Caki2 (cell line): ENCODE measurements at places on chromosomes 16 and 17. TPM values are rescaled to one million over a fixed set of nuclear protein-coding genes. Genes with fewer than 3 reads are reported as not detected.

- DNase-seq, result no peak
Measured at GRCh38 chr16:54240271-54241129, 46.1 kb downstream of the IRX3 start.

DNA sequence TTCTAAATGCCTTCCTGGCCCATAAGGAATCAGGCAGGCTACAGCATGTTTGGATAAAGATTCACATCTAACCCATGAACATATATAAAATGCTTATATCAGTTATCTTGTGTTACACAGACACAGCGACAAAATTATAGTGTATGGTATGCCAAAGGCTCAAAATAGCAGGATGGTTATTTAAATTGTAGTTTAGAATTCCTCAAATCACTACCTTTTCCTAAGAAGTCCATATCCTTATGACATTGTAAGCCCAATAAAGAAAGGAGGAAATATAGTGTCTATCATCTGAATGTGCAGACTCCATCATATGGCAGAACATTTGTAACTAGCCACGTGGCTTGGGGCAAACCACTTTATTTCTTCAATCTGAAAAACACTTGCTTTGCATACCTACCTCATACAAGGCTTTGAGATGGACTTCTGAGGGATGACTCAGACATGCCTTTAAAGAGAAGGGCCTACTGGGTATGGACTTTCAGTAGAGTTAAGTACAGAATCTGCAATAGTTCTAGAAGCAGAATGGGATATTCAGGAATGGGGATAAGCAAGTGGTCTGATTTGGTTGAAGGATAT is 12.1 kb upstream of the DHX8 start:
- no peak for DNase-seq

- DNase-seq, result no peak
Measured at GRCh38 chr17:77465358-77466041, 324.7 kb downstream of the SEC14L1 start.

DNA sequence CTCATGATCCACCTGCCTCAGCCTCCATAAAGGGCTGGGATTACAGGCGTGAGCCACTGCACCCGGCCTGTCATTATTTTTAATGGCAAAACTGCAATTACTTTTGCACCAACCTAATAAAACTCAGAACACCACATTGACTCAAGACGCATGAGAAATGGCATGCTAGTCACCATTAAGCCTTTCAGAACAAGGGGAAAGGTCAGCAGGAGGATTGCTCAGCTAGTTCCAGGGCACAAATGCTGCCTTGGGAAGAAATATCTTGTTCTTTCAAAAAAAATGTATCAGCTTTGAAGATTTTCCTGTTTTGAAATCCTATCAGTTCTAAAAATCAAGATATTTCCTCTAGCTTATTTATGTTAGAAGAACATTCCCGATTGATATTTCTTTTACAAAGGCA is 32.4 kb upstream of the CDYL2 start:
- DNase-seq, result no peak

MSI2 gene
- total RNA-seq, result 37.1 and 67.1 TPM in 2 replicates

DNA sequence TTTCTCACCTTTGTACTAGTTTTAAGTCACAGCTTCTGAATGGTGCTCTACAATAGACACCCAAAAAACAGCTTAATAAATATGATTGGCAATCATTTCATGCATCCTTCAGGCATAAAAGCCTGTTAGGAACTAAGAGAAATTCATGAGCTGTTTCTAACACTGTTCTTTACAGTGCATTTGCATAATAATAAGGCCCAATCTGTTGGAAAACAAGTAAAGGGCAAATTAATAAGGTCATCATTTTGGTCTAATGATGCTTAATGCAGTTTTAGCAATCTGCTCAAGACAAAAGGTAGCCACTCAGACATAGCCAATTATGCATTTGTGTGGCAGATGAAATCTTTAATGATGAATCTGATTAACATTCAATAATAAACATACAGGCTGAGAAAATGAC is 55.5 kb upstream of the NACA2 start:
- DNase-seq, result no peak

PYDC1 gene
- not detected in 2 replicates for total RNA-seq

NFAT5 gene
- 6.1 and 19.9 TPM in 2 replicates for total RNA-seq

GRCh38 chr16:81694494-81695280 is 84.4 kb upstream of the PLCG2 start:
- no peak for DNase-seq

DNA sequence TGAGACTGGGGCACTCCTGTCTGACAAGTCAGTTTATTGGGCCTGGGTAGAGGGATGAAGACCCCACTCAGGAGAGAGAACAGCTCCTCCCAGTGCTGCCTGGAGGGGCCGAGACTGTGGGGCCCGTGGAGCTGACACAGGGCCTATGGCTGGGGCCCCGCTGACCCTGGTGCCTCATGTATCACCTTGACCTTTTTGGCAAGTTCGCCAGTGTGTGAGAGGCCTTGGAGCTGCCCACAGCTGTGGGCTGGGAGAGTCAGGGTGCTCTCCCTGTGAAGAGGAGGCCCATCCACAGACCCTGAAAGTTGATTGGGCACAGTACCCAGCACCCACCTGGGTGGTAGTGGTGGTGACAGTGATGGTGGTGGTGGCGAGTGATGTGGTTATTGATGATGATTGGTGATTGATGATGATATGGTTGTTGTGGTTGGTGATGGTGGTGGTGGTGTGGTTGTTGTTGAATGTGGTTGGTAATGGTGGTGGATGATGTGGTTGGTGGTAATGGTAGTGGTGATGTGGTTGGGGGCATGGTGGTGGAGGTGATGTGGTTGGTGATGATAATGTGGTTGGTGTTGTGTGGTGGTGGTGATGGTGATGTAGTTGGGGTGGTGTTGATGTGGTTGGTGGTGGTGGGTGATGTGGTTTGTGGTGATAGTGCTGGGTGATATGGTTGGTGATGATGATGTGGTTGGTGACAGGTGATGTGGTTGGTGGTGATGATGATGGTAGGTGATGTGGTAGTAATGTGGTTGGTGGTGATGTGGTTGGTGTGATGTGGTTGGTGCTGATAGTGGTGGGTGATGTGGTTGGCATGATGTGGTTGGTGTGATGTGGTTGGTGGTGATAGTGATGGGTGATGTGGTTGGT is 29.1 kb downstream of the BAHCC1 start:
- no peak for DNase-seq

DNA sequence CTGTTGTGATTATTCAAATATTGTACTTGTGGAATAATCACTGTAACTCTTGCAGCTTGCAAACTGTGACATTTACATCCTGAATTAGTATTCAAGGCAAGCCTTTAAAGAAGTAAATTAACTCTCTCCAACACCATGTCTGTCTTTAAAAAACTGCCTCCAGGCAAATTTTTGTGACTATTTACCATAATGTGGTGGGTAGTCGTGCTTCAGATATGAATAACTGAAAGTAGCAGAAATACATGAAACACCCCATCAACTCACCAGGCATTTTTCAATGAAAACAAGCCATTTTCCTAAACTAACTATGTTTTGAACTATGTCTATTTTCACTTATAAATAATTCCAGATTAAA is 217.4 kb upstream of the PSMD7 start:
- DNase-seq, result no peak

DNA sequence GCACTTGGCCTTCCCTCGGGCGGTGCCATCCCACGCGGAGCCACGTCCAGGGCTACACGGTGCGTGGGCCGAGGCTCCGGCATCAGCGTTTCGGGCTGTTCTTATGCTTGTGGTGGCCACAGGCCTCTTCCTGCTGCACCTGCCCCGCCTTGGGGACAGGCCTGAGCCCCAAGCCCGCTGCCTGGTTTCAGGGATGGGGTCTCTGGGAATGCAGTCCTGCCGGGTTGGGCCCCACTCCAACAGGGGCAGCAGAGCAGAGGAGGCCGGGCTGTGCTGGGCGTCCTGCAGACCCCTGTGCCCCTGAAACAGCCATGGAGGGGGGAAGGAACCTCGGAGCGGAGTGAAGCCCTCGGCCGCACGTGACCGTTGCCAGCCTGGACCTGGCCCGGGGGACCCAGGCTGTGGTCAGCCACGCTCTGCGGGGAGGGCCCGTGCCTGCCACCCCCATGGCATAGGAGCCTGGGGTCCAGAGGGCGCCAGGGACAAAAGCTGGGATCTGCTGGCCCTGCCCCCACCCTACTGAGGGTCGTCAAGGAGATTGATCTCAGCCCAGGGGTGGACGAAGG is 453 bp upstream of the WFIKKN1 start:
- no peak for DNase-seq

OR4D1 gene
- not detected in 2 replicates for total RNA-seq

GRIN2C gene
- 0.51 and 1.3 TPM in 2 replicates for total RNA-seq

MYH10 gene
- total RNA-seq, result 3.4 and 4.3 TPM in 2 replicates

SLC13A2 gene
- not detected in 2 replicates for total RNA-seq

DNA sequence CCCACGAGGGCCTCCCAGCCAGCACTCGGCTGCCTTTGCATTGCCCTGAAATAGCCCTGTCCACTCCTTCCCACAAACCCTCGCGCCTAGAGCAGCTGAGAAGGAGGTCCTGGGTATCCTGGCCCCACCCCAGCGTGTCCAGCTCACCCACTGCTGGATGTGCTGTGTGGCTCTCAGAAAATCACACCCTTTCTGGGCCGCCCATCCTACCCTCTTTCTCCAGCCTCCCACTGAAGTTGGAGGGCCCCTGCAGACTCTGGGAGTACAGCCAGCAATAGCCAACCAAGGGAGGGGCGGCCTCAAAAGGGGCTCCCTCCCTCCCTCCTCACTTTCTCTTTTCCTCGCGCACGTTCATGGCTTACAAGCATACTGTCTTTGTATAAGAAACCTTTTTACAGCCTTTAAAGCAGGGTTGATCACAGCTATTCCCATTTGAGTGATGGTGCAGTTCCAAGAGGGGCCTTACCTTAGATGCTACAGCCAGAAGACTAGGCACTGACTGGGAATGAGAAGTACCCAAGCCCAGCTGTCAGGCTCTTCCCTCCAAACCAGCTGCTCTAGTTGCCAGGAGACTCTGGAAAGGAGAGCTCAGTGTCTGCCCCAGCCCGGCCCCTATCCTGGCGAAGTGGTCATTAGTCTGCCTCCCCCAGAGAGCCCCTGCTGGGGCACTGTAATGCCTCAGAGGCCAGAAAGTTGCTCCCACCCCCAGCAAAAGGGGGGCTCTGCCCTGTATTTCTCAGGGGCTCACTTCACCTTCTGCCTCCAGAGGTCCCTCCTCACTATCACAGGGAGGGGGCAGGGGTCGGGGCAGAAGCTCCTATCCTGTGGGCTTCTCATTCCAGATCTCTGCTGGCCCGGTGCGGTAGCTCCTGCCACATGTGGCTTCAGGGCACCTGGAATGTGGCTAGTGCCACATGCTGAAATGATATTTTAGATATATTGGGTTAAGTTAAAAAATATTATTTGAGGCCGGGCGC is 38.1 kb downstream of the DCAKD start:
- no peak for DNase-seq

DNA sequence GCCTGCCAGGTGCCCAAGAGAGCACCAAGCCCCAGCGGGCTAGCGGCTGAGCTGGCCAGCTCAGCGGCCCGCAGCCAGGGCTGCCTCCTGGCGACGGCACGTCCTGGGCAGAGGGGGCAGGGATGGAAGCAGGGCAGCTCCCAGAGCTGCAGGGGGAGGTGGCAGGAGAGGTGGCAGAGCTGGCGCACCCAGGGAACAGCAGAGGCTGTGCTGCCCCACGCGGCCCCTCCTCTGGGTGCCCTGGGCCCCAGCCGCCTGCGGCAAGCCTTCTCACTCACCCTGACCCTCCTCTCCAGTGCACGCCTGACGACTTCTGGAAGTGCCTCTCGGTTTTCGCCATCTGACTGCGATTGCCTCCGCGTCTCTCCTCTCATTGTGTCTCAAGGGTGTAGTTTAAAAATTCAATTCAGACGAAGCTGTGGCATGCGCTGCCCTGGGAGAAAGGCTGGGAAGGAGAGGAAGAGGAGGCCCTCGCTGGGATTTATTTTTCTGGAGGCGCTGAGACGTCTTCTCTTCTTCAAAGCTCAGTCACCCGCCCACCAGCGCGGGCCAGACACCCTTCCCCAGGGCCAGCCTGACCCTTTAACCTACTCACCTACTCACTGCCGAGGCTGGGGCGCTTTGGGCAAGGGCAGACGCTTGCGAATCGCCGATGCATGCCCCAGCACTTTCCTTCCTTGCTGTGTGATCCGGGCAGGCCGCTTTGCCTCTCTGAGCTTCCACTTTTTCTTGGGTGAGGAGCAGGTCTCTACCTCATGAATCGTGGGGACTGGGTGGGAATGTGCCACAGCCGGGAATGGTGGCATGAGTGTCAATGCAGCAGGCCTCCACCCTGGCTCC is 24.9 kb downstream of the GSE1 start:
- DNase-seq, result no peak

- DNase-seq, result peak; percentile 37
Measured at GRCh38 chr17:2952174-2952845, 111.1 kb downstream of the OR1D5 start.

- no peak for DNase-seq
Measured at GRCh38 chr17:36721560-36722120, 120.3 kb downstream of the MRM1 start.

GRCh38 chr16:22291860-22292318 is 5.3 kb upstream of the POLR3E start:
- DNase-seq, result no peak

DNA sequence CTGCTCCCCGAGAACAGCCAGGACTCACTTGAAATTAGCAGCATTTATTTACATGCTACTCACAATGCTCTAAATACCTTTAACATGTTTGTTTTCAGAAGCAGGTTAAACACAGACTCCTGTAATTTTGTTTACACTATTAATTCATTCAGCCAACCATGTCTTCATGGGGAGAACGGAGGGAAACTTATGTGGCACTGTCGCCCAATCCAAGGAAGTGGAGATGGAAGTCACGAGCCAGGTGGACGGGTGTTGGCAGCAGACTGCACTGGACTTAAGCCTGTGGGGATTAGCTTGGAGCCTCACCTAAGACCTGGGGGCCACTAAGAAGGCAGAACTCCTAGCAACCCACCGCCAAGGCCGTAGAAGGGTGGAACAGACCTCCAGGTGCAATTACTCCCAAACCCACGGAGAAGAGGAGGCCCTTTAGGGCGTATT is 8.8 kb upstream of the GFAP start:
- DNase-seq, result no peak

GRCh38 chr17:61397086-61397842 is 2.4 kb upstream of the TBX2 start:
- no peak for DNase-seq

KRT40 gene
- total RNA-seq, result not detected in 2 replicates

CLDN9 gene
- total RNA-seq, result 0.07 TPM in 1 of 2 replicates, not detected in the other

DNA sequence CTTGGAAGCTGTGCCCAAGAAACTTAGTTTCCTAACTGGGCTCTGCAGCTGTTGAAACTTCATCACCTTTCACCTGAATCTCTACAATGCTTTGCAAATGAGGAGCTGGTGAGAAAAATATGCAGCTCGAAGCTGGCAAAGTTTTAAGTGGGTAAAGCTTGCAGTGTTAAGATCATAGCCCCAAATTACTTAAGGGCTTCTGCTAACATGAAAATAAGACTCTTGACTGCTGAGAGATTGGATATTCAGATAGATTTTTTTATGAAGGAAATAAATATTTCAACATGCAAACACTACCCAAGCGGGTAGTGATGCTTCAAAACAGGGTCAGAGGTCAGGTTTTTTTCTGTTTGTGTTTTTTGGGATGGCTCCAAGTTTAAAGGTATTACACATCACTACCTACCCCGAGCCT is 278.7 kb downstream of the FTO start:
- DNase-seq, result peak; percentile 4
